ENCODE measurements at places on chromosomes 16 and 17.

GRCh38 chr16:760545-761343 is at the start of gene MSLN:
Gene MSLN (plus strand): TSS chr16:760734. CDS start chr16:762681, 1,947 bp downstream.
- no peak for DNase-seq

GRCh38 chr16:54140057-54140787 is 146.4 kb downstream of the IRX3 start:
- DNase-seq: no peak

GRCh38 chr17:7292729-7293128 is 1.7 kb downstream of the YBX2 start:
- DNase-seq: no peak

DNA sequence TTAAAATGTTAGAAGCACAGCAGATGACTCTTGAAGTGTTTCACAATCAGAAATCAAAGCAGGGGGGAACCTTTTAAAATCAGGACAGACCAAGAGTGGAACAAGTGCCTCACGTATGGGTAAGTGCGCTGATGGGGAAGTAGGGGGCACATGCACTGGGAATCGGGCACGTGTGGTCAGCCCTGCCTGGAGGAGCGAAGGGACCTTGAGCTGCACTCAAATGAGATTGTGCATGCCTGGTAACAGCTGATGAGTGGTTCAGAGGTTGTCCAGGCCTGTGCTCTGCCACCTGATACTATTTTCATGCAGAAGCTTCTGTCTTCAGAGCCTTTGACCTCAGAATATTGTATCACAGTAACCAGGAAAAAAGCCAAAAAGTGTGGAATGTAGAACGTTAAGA is 13.7 kb upstream of the XYLT2 start:
- no peak for DNase-seq

- DNase-seq: no peak
Observed at GRCh38 chr16:35570946-35571345, 2111.5 kb downstream of the TP53TG3F start.

DNA sequence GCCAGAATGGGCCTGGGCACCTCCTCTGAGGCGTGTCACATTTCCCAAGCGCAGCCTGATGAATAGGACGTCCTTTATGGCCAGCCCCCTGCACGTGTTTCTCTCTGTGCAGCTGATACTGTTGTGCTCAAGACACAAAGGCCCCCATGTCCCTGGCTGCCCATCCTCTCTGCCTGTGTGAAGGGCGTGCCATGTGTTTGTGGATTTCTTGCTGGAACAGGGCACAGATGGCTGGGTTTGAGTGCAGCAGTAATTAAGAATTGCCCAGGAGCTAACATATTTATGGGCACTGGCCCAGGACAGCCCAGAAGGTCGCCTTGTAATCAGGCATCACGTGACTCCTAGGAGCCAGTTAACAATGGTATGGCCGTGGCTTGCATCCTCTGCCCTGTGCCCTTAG is 181.1 kb downstream of the CCDC182 start:
- DNase-seq: no peak

DNA sequence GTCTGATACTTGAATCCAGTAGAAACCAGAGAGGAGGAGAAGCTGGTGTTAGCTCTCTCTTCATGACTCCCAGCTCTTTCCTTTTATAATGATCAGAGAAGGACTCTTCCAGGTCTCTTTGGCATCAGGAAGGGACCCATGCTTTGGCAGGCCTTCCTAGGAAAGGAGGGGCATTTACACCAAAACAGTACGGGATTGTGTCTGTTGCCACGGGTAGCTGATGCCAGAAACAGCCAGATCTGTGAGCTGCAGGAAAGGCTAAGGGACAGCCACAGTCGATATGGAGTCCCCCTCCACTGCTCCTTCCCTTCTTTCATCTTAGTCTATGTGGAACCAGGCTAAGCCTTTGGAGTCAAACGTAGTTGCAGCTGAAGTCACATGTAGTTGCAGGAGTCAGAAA is 9.3 kb downstream of the CEP295NL start:
- peak; percentile 79 for DNase-seq

GRCh38 chr17:16585796-16586195 is 16.8 kb upstream of the ZNF287 start:
- DNase-seq: no peak

- DNase-seq: no peak
Observed at GRCh38 chr17:52255347-52255746, 96.8 kb upstream of the CA10 start.

DNA sequence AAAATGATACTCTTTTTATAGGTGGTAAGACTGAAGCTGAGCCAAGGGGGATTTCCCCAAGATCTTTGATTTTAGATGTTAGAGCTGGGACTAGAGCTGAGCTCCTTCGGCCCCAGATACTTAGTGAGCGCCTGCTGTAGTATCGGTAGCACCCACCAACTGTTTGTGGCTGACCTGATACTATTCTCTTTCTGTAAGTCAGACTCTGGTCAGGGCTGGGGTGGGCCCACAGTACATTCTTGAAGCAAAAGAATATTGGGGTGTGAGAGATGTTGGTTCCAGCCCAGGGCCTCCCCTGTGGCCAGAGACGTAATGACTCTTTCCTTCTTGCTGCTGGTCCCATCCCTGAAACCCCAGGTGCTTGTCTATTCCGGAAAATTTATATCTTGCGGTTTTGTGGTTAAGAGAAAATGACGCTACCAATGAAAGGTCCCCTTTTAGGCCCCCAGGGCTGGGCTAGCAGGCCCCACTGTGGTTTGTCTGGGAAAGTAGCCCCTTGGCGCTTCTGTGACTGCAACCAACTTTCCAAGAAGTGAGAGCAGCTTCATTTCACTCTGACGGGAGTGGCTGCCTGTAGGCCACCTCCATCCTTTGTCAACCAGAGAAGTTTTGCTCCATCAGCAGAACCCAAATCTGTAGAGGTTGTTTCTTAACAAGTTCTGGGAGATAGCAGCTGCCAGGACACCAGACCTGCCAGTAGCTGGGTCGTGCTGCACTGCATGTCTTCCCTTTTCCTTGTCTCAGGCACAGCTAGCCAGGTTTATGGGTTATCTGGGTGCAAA is 86.4 kb upstream of the LGALS9 start:
- DNase-seq: no peak

DNA sequence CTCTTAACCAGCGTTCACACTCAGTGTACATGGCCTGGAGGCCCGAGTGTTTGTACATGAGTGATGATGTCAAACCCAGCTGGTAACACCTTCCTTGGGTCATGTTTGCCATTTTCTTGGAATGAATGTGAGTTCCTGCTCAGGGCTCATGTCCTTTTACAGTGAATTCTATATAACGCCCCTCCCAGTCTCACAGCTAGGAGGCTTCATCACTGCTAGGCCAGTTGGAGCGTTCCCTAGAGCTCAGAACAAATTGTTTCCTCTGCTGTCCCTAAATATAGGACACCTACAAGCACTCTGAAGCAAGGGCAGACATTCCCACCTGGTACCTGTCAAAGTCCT is 5.5 kb downstream of the TIMM22 start:
- DNase-seq: no peak

GRCh38 chr17:55452139-55452790 is 30.6 kb upstream of the MMD start:
- no peak for DNase-seq

DNA sequence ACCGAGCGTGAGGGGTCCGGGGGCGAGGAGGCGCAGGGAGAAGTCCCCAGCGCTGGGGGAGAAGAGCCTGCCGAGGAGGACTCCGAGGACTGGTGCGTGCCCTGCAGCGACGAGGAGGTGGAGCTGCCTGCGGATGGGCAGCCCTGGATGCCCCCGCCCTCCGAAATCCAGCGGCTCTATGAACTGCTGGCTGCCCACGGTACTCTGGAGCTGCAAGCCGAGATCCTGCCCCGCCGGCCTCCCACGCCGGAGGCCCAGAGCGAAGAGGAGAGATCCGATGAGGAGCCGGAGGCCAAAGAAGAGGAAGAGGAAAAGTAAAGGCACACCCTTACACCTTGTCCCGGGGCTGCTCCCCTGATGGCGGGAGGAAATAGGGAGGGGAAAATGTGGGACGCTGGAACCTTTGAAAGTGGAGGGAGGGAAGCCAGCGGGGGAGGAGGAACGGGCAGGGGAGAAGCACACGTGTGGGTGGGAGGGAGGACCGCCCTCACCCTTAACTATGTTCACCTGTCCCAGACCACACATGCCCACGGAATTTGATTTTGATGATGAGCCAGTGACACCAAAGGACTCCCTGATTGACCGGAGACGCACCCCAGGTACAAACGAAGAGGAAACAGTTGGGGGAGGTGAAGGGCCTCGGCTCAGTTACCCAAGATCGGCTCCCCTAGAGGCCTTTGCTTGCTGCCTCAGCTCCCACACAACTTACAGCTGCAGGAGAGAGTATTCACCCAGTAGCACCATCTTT is 916 bp downstream of the PAGR1 start:
- DNase-seq: no peak

GRCh38 chr16:74449470-74449869 is 28.2 kb upstream of the CLEC18B start:
- no peak for DNase-seq

- DNase-seq: no peak
Observed at GRCh38 chr17:77691216-77692085, 267.1 kb upstream of the TNRC6C start.

GRCh38 chr16:48901712-48902374 is 291.9 kb upstream of the N4BP1 start:
- DNase-seq: no peak

DNA sequence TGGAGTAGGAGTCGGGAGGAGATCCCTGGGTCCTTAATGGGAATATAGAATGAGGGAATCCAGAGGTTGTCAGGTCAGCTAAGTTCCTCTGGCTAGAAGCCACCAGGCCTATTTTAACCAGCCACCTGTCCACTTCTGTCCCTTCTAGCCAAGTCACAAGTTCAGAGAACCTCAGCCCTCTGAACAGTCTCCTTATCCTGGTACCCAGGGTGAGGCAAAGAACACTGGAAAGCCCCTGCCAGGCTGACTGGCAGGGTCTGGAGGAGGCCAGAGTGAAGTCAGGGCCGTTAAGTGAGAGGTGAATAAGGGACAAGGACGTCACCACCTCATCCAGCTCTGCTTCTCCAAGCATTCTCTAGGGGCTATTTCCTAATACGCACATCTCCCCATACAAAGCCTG is 2.7 kb downstream of the CTDNEP1 start:
- DNase-seq: no peak

DNA sequence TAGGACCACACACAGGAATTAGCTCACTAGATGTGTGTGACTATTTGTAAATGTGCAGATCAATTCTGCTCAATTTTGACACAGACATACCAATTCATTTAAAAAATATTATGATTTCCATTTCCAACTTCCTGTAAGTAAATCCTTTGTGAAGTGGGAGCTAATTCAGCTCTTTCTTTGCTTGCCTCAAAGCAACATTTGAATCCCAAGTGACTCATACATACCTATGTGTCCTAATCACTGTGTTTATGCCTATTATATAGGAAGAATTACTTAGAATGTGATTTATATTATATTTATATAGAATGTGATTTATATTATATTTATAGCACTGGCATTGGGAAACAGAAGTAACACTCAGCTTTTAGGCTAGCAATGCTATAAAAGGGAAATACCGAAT is 195.9 kb upstream of the C17orf78 start:
- no peak for DNase-seq

GRCh38 chr17:33927732-33928133 is 327.4 kb upstream of the CCL2 start:
- no peak for DNase-seq

- DNase-seq: no peak
Observed at GRCh38 chr16:35398180-35398579, 1938.8 kb downstream of the TP53TG3F start.

DNA sequence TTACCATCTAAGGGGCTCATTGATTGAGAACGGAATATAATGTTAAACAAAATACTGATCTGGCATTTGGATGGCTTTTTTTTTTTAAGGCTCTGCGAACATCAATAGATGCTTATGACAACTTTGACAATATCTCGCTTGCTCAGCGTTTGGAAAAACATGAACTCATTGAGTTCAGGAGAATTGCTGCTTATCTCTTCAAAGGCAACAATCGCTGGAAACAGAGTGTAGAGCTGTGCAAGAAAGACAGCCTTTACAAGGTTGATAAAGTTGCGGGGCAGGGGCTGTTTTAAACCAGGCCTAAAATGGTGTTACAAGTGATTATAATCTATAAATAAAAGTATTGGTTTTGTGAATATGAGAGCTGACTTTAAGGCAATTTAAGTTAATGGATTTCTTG is 22.3 kb downstream of the PTRH2 start:
- no peak for DNase-seq

DNA sequence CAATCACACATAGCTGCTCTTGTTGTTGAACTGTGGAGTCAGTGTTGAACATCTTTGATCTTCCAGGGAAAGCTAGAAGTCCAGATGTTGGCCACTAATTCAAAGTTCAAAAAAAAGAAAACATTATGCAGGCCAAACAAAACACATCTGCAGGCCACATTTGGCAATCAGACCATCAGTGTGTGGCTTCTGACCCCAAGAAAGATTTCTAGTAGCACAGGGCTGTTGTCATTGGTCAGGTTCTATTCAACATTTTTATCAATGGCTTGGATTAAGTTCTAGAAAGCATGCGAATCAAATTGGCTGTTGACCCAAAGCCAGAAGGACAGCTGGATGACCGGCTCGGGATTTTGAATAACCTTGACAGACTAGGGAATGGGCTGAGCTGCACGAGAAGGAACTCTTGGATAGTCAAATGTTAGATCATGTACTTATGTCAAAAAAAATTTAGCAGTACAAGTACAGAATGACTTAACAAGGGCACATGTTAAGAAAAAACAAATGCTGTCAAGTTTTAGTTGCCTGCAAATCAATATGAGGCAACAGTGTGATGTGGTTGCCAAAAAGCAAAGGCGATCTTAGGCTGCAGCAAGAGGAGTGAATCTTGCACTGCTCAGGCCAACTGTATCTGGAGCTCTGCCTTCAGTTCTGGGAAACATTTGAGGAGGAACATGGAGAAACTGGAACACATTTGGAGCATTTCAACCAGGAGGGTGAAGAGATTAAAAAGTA is 187.6 kb downstream of the RGS9 start:
- no peak for DNase-seq

DNA sequence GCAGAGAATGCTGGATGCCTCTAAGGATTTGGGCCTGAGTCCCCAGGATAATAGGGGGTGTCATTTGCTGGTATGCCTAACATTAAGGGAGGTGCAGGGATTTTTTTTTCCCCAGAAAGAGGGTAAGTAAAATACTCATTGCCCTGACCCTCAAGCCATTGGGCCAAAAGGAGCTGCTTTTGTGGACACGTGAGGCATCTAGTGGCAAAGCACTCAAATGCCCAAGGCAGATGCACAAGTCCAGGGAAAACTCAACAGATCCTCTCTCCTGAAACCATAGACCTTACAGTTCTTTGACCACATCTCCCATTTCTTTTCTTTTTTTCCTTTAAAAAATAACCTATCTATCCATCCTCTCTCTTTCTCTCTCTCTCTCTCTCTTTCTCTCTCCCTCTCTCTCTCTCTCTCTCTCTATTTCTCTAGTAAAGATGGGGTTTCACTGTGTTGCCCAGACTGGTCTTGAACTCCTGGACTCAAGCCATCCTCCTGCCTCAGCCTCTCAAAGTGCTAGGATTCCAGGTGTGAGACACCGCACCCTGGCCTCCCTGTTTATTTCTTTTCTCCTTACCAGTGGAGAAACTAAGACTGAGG is 11.8 kb downstream of the IRX5 start:
- no peak for DNase-seq

- no peak for DNase-seq
Observed at GRCh38 chr16:56212144-56212543, 20.9 kb downstream of the GNAO1 start.

All from globus pallidus (tissue), 1 donor.